Trophoblast cell (in vitro differentiated cells and primary cell): ENCODE measurements at places on chromosomes 12 and 14.

GRCh38 chr12:110351119-110351518 lies 52.4 kb downstream of the ANAPC7 start:
- no peak for DNase-seq

DNA sequence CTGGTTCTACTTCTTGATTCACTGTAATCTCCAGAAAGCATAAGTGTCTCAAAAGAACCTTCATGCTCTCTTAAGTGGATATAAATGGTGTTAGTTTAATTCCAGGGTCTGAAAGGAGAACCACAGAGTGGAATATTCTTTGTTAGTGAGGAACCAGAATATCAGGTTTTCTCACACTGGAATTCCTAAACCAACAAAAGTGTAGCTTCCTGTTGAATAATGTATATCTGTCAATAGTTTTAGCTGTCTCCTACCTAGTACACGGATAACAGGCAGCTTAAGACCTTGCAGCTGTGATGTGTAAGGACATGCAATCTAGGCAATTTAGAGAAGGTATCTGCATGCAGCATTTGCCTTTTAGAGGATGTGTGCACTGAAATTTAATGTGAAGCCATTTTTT lies 24.0 kb downstream of the LRIG3 start:
- DNase-seq, result no peak

GRCh38 chr14:83632375-83632774 lies 1897.6 kb upstream of the FLRT2 start:
- no peak for DNase-seq

DNA sequence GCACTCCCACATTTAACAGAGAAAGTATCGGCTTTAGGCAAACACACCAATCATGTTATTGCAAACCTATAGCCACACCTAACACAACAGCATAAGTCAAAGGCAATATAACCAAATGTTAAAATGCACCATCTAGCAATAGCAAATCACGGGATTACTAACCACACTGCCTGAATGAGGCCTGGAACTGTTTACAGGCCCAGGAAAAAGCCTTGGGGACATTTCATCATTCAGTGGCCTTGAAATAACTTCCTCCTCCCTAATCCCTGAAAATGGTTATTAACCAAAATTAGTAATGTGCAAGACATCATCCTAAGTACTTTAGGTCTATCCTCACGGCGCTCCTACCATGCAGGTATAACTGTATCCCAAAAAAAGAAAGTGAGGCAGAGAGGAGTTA lies 2.3 kb downstream of the GALC start:
- no peak for DNase-seq

GRCh38 chr14:23436327-23437132 lies 1.1 kb upstream of the MYH7 start:
- DNase-seq, result no peak

GRCh38 chr12:48758186-48758585 lies 30.7 kb downstream of the ADCY6 start:
- DNase-seq, result no peak

- DNase-seq, result no peak
These were observed 22.1 kb upstream of the EIF4B start for GRCh38 chr12:52984136-52984535.

DNA sequence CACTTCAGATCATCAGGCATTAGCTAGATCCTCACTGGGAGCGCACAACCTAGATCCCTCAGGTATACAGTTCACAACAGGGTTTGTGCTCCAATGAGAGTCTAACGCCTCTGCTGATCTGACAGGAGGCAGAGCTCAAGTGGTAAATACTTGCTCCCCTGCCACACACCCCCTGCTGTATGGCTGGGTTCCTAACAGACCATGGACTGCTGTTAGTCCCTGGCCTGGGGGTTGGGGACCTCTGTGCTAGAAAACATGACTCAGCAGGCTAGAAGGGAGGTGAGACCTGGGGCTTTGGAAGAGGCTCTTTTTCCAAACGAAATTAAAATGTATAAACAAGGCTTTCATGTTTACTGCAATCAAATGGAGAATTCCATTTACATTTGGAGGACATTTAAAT lies 691.1 kb downstream of the FLRT2 start:
- no peak for DNase-seq

DNA sequence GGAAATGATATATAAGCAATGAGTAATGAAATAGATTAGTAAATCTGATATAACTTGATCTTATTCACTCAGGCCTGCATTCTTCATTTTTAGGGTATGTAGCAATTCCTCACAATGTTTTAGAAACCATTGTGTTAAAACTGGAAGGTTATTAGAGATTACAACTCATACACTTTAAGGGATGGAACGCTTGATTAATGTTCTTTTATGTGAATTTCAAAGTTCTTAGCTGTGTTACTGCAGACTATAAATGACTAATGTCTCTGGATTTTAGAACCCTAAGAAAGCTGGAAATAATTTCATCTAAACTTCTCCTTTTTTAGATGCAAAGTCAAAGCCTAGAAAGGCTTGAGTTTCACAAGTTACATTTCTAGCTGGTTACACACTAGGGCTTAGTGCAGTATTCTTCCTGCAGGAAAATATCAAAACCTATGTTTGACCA lies 148.2 kb upstream of the CLEC14A start:
- DNase-seq, result no peak

DNA sequence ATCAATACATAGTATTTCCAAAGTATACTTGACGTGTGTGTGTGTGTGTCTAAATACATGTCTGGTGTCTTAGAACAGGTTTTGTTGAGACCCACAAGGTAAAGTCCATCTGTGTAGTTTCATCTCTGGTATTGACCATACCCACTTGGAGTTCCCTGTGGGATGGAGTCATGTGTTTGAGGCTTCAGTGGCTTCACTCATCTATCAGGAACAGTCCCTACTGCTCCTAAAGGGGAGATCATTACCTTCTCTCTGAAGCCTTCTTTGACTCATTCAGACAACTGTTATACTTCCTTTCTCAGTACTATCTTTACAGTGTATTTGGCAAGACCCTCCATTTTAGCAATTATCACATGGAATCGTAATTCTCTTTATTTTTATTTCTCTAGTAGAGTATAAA lies 14.2 kb downstream of the RAB21 start:
- DNase-seq, result no peak

GRCh38 chr12:73514672-73515071 lies 1023.0 kb upstream of the ATXN7L3B start:
- no peak for DNase-seq

- DNase-seq, result peak; percentile 80
These were observed 10.1 kb upstream of the CABP1 start for GRCh38 chr12:120630104-120630892.

DNA sequence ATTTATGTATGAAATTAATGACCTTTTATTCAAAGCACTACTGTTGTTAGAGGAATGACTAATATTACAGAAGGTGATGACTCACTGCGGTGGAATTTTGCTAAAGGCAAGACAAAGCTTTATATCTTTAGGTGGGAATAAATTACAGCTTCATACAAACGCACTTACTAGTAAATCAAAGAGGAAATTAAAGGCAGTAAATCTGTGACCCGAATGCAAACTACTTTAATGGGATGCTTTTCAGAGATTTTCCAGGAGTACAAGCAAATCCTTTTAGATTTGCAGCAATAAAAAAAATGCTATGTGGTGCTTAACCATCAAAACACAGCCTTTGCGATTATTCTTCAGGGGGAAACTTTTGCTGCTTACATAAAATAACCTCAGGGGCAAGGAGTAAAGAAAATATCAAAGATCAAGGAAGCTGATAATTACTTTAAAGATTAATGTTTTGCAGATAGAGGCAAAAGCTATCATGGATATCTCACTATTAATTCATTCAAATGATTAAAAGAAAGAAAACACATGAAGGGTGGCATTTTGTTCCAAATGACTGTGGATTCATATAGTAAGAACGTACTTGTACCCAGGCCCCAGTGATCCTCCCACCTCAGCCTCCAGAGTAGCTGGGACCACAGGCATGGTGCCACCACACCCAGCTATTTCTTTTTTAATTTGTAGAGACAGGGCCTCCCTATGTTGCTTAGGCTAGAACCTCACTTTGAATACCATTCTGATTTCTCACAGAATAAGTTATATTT lies 98.9 kb downstream of the DENND5B start:
- peak; percentile 80 for DNase-seq

DNA sequence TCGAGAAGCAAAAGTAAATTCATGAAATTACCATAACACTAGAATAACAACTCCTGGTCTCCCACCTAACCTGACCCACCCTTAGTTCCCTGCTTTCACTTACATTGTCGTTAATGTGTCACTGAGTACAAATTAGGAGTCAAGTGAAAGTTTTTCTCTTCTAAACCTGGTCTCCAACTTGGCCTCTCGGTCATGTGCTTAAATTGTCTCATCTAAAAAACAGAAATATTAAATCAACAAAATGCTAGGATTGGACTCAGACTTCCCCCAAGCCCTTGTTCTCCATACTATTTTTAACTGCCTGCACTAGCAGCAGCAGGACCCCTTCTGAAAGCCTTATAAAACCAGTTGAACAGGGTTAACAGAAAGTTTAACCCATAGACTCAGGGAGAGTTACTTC lies 1.8 kb upstream of the BTG1 start:
- DNase-seq, result no peak

DNA sequence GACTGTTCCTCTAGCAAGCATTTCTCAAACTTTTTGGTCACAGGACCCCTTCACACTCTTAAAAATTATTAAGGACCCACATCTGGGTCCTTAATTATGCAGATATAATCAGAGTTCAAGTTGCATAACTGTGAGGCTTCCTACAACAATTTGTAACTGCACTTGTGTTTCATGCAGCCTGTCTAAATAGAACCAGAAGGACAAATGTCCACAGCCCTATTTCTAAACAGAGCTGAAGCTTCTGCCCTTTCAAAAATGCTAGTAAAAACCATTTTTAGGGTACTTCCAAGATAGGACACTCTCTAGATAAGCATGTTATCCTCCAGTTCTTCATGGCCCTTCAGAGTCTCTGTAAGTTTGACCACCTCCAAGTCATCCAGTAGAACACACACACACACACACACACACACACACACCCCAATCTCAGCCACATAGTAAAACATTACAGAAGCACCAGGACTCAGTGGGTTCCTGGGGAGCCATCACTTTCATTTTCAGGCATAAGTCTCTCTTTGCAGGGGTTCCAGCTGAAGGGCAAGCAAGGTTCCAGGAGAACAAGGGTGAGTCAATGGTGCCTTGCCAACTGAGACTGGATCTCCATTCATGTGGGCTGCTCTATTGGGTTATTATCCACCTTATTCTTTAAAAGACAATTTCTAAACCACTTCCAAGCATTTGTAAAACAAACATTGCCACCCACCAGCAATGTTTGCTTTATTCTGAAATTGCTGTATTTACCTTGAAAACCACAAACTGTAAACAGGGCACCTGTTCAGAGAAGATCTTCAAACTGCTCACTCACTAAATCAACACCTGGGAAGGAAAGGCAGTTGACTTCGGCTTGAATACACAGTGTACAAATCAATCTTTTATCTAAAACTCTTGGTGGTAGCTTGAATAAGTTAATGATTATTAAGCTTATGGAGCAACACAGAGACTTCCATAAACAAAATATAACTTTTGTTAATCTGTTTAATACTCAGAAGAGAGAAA lies 64.1 kb downstream of the ITPR2 start:
- DNase-seq, result no peak

GRCh38 chr14:60905923-60906322 lies 75.0 kb downstream of the TRMT5 start:
- no peak for DNase-seq

- no peak for DNase-seq
These were observed 241.5 kb upstream of the FBXO33 start for GRCh38 chr14:39673734-39674133.

- DNase-seq, result no peak
These were observed 15.3 kb upstream of the NUDT14 start for GRCh38 chr14:105196265-105196960.
